ENCODE measurements at places on chromosomes 4 and X.

DNA sequence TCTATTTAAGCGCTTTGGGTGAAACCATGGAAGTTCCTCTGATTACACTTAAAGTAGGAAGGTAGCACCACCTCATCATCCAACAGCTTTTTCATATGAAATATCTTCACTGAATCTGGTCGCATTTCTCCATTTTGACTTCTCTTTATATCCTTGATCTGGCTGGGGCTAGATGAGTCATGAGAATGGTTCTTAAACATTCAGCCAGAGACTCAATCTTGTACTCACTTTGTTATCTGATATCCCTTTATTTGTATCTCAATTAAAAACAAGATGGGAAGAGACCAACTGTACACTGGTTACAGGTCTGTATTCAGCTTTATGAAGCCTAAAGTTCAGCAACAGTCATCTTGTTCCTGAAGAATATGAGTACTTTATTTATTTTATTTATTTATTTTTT lies 84.9 kb downstream of the CBLL2 start:
- no peaks in the 10 kb centered on the region for H3K4me1 ChIP-seq
- H3K4me3 ChIP-seq = no peak overlapping the region
- no peaks in the 10 kb centered on the region for H3K27me3 ChIP-seq
- H3K36me3 ChIP-seq = no peaks in the 10 kb centered on the region

GRCh38 chrX:134604701-134605311 lies 53.5 kb downstream of the PLAC1 start:
- H3K4me1 ChIP-seq = no peaks in the 10 kb centered on the region
- H3K36me3 ChIP-seq = no peaks in the 10 kb centered on the region
- H3K4me3 ChIP-seq = no peak overlapping the region

DNA sequence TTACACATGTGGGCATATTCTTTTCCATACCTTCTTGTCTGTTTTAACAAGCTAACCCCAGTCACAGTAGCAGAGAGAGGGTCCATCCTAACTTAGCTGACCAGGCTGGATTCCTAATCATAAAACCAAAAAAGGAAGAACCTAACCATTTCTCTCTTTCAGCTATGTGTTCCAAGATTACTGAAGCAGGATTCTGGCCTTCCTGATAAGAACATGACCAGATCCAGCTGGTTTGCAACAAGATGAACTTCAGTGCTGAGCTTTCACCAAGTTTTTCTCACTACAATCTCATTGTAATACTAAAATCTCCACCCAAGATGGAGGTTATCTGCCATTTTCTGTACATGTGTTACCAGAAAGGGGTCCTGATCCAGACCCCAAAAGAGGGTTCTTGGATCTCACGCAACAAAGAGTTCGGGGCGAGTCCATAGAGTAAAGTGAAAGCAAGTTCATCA lies 20.4 kb upstream of the UBA6 start:
- H3K36me3 ChIP-seq = peaks cover 40% of the 10 kb centered on the region
- H3K4me3 ChIP-seq = no peak overlapping the region
- no peak for DNase-seq
- no peak overlapping the region for H3K27ac ChIP-seq

GRCh38 chr4:126046081-126046614 lies 731.4 kb downstream of the FAT4 start:
- H3K27me3 ChIP-seq = no peaks in the 10 kb centered on the region
- H3K4me3 ChIP-seq = no peak overlapping the region
- no peak for DNase-seq
- no peaks in the 10 kb centered on the region for H3K4me1 ChIP-seq
- H3K36me3 ChIP-seq = no peaks in the 10 kb centered on the region

Measured in spleen (tissue), 13 donors.